KBM-7 (cell line): ENCODE measurements at places on chromosomes 1 and 21.
A peak's percentile ranks its signal among the peaks of the same experiment; 100 is the strongest.

- DNase-seq: no peak
Observed at GRCh38 chr1:93023281-93023680, 55.8 kb upstream of the MTF2 start.

- DNase-seq: no peak
Observed at GRCh38 chr1:81915937-81916336, 115.2 kb downstream of the ADGRL2 start.

GRCh38 chr1:17635811-17636210 is 96.3 kb downstream of the ARHGEF10L start:
- no peak for DNase-seq

GRCh38 chr1:190022709-190023108 is 455.0 kb downstream of the BRINP3 start:
- no peak for DNase-seq

GRCh38 chr1:53541761-53542550 is 82.8 kb downstream of the DMRTB1 start:
- DNase-seq: no peak

DNA sequence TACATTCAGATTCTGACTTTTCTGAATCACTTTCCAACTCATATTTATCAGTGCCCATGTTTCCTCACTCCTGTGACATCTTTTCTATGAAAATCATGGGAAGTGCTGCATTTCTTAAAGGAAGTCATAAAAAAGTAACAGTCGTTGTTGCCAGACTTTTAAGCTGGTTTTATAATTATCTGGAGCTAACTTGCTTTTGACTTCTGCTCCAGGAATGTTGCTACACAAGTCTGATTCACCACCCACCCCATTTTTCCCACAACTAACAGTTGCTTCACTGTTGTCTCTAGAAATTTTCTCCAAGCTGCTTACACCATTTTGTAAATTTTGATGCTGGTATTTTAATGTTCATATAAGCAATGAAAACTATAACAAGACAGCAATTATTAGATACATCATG is 12.2 kb downstream of the FCRLB start:
- peak; percentile 38 for DNase-seq

DNA sequence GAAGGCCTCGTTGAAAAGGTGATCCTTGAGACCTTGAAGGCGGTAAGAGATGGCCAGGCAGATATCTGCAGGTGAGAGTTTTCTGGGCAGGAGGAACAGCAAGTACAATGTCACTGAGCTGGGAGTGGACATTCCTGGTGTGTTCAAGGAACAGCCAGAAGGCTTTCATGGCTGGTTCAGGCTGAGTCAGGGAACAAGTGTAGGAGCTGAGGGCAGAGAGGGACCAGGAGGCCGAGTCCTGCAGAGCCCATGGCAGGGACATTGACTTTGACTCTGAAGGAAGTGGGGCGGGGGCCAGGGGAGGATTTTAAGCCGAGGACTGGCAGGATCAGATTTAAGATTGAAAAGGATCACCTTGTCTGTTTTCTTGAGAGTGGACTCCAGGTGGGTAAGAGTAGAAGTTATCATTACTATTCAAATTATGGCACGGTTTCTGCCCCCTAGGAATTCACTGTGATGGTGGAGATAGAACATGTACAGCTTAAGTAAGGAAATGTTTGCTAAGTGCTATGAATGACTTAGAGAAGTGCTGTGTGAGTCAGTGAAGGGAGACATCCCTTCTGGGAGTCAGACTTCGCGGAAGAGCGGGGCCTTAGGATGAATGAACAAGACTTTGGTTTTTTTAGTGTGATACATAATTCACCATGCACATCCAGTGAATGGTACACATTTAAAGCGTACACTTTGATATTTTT is 202.3 kb downstream of the KIF26B start:
- DNase-seq: no peak

- no peak for DNase-seq
Observed at GRCh38 chr1:39462074-39462473, 29.4 kb upstream of the BMP8A start.

- no peak for DNase-seq
Observed at GRCh38 chr21:18529254-18529653, 125.7 kb upstream of the TMPRSS15 start.

- no peak for DNase-seq
Observed at GRCh38 chr1:64537942-64538341, 68.0 kb downstream of the CACHD1 start.

DNA sequence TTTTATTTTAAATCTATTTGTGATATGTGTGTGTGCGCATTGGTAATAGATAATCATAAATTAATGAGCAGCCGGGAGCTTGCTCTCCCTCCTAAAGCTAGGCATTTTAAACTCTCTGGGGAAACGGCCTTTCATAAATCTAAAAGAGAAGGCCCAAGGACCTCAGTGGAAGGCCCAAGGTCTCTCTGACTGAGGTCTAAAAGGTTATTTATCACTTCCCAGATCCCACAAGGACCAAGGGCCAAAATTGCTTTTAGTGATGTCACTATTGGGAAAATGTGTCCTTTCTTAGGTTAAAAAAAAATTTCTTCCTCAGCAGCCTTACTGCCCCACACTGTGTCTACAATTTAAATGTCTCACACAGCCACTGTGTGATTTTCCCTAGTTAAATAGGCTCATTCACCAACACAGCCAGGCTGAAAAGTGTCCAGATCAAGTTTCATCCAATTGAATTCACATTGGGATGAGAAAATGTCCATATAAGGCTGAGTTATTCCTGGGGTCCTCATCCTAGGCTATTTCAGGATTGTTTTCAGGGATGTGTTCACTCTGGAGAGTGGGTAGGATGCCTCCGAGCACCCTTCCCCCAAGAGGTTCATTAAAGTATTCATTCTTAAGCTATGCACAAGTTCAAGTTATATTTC is 46.1 kb downstream of the SLC44A3 start:
- no peak for DNase-seq

DNA sequence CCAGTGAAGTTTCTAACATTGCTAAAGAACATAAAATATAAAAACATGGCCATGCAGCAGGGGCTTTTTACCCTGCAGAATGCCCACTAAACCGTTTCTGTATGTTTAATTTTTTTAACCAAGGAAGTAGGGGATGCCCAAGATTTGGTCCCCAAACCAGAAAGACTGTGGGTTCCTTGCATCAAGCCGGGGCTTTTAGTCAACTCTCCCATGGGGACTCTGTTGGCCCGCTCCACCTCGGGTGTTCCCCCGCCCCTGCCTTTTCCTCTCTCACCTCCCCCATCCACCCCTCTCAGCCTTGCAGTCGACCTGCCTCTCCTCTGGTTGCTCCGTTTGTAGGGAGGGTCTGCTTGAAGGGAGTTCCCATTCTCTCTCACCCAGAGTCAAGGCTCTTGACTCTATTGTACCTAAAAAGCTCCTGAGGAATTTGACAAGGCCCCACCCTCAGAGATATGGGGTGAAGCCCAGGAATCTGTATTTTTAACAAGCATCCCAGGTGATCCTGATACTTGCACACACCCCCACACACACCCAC is 117.5 kb downstream of the TOMM20 start:
- DNase-seq: no peak

GRCh38 chr1:158124999-158125398 is 55.7 kb upstream of the CD1D start:
- DNase-seq: peak; percentile 89

- no peak for DNase-seq
Observed at GRCh38 chr1:211843018-211843417, 12.5 kb upstream of the LPGAT1 start.

- no peak for DNase-seq
Observed at GRCh38 chr1:15578921-15579682, 5.7 kb downstream of the AGMAT start.

GRCh38 chr1:26234644-26235370 is 807 bp downstream of the CEP85 start:
- peak; percentile 58 for DNase-seq

DNA sequence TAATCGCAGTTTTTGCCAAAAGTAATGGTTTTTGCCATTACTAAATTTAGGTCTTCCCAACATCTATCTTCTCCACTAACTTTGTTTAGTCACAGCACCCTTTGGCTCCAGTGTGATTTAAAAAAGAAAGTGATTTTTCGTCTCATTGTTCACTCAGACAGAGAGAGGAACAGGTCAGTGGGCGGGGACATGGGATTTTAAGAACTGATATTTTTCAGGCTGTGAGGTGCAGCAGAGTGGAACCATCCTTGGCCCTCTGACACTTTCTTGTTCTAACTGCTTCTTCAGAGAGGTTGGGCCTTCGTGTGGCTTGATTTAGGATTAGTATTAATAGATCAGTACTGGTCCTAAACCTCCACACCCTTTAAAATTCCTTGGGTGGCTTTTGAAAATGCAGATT is 38.8 kb downstream of the CASQ2 start:
- peak; percentile 38 for DNase-seq

GRCh38 chr1:114428083-114428754 is 82.8 kb downstream of the TRIM33 start:
- peak; percentile 28 for DNase-seq

- no peak for DNase-seq
Observed at GRCh38 chr1:176462674-176463378, at the start of gene PAPPA2. Gene PAPPA2, plus strand, starts transcription at chr1:176463175. Its CDS starts 93,148 bp downstream, at chr1:176556323.

- no peak for DNase-seq
Observed at GRCh38 chr1:31799895-31800673, 15.7 kb downstream of the SPOCD1 start.

DNA sequence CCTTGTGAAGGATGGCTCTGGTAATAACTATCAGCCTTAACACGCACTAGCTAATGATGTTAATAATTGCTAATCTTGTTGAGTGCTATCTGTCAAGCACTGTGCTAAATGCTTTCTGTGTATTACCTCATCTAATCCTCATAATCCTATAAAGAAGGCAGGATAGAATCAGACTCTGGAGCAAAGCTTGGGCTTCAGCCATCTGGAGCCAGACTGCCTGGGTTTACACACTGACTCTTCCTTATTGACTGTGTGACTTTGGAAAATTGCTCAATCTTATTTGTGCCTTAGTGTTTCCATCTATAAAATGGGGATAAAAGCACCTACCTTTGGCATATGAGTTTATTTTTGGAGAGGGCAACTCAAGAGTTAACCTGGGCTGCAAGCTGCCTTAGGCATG is 216.1 kb downstream of the NUF2 start:
- DNase-seq: no peak

- no peak for DNase-seq
Observed at GRCh38 chr1:155703216-155703615, 14.3 kb downstream of the DAP3 start.

- no peak for DNase-seq
Observed at GRCh38 chr1:154434346-154435085, 29.4 kb downstream of the IL6R start.

DNA sequence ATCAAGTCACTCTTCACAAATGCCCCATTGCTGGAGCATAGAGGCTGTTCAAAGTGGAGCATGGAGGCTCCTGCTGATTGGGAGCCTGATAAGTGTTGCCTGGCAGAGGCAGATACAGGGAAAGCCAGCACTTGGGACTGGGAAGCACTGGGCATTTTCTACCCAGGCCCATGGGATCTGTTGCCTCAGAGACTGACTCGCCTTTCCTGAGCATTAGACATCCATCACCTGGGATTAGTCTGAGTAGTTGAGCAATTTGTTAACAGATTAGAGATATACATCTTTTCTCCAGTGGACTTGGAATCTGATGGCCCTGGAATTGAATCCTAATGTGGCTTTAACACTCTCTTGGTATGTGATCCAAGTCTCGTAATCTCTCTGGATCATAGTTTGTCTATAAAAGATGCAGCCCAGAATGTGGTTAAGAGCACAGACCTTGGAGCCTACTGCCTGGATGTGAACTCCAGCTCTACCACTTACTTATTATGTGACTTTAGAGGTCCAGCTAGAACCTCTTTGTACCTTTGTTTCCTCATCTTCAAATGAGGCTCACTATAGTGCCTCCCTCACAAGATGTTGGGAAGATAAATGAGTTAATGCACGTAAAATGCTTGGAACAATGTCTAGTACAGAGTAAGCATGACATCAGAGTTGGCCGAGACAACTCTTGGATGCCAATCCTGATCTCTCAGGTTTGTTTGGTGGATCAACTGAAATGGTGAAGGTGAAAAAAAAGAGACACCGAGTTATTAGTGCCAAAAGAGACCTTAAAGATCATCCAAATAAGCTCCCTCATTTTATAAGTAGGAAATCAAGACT is 38.3 kb upstream of the NRDC start:
- no peak for DNase-seq

- DNase-seq: no peak
Observed at GRCh38 chr1:15799004-15799867, 8.2 kb downstream of the UQCRHL start.
